ENCODE measurements at places on chromosomes 4 and X. TPM values are rescaled to one million over a fixed set of nuclear protein-coding genes. Genes with fewer than 3 reads are reported as not detected.

GRCh38 chr4:62208921-62209320 is 1008.8 kb downstream of the ADGRL3 start:
- no peak for DNase-seq
- H3K27me3 ChIP-seq: no peaks in the 10 kb centered on the region
- no peaks in the 10 kb centered on the region for H3K4me1 ChIP-seq
- H3K4me3 ChIP-seq: no peak overlapping the region

- DNase-seq: no peak
- H3K27ac ChIP-seq: no peak overlapping the region
- no peaks in the 10 kb centered on the region for H3K36me3 ChIP-seq
These were observed 115.0 kb upstream of the TEX13C start for GRCh38 chrX:125204681-125205132.

DNA sequence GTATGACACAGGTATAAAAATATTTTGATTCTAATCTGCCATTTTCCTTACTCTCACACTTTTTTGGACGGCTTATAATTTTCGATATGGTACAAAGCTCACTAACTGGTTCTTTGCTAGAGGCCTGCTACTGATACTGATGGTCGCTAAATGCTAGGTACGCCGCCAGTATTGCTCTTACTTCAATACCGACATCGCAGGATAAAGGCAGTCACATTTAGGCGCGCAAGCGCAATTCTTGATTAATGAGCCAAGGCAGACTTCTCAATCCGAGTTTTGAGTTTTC is 557 bp upstream of the USP38 start:
- H3K4me1 ChIP-seq: peaks cover 7% of the 10 kb centered on the region
- H3K4me3 ChIP-seq: peak overlapping the region; percentile 97
- DNase-seq: no peak

The PLAC1 gene
- not detected for total RNA-seq

DNA sequence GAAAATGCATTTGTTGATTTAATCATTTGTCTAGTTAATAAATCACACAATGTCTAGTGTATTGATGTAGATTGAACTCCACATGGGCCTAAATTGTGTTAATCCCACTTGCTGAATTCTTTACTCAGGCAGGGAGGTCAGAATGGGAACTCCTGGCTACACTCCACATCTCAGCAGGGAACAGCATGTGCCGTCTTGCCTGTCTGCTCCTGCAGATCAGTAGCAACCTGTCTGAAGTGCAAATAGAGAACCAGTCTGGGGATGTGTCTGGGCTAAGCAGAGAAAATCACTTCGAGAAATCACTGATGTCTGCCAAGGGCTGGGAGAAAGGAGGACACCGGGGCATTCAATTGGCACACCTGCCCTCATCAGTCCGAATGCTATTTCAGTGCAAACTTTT is 16.5 kb upstream of the MXRA5 start:
- H3K27me3 ChIP-seq: no peaks in the 10 kb centered on the region
- no peaks in the 10 kb centered on the region for H3K4me1 ChIP-seq
- DNase-seq: no peak
- no peak overlapping the region for H3K4me3 ChIP-seq
- no peaks in the 10 kb centered on the region for H3K36me3 ChIP-seq

The C4orf17 gene
- total RNA-seq: not detected

DNA sequence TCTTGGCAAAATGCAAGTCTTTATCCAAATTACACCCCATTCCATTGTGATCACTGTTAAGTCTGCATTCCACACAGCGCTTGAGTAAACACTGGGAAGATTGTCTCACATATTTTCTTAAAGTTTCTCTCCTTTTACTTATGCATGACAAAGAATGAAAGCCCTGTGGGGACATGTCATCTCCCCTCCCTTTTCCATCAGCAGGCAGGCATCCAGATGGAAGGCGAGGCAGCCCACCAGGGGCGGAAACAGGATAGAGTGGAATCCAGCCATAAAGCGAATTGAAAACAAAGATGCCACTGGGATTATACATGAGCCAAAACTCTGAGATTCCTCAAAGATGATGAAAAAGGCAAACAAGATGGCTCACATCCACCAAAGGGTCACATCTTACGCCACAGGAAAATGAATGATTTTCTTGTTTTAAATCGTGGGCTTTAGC is 78.2 kb downstream of the AFAP1 start:
- H3K27me3 ChIP-seq: no peaks in the 10 kb centered on the region
- peak overlapping the region; percentile 26 for H3K27ac ChIP-seq
- H3K4me1 ChIP-seq: peaks cover 5% of the 10 kb centered on the region
- peak; percentile 78 for DNase-seq
- no peak overlapping the region for H3K4me3 ChIP-seq

DNA sequence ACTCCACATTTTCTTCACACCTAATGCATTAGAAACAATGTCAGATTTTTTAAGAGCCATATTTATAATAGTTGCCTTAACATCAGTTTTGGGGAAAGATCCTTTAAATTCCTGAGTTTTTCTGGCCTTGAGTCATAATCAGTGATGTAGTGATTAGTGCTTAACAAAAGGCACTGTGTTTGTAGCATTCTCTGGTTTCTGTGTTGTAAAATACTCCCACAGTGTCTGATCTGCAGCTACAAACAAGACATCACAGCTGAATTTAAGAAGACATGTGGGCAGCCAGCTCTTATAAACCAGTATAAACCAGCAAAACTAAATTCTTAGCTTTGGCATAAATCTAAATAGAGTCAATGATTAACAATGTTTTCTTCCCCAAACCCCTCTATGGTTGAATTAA is 233.8 kb downstream of the FSTL5 start:
- H3K4me1 ChIP-seq: no peaks in the 10 kb centered on the region
- H3K27me3 ChIP-seq: no peaks in the 10 kb centered on the region
- H3K36me3 ChIP-seq: no peaks in the 10 kb centered on the region
- no peak overlapping the region for H3K27ac ChIP-seq
- DNase-seq: no peak

- no peak for DNase-seq
- no peak overlapping the region for H3K27ac ChIP-seq
- peaks cover 3% of the 10 kb centered on the region for H3K27me3 ChIP-seq
- H3K36me3 ChIP-seq: no peaks in the 10 kb centered on the region
- H3K4me1 ChIP-seq: peaks cover 4% of the 10 kb centered on the region
- H3K4me3 ChIP-seq: no peak overlapping the region
These were observed 84.6 kb downstream of the TSPAN5 start for GRCh38 chr4:98573791-98574190.

- H3K36me3 ChIP-seq: no peaks in the 10 kb centered on the region
- no peak for DNase-seq
- no peaks in the 10 kb centered on the region for H3K27me3 ChIP-seq
- no peak overlapping the region for H3K27ac ChIP-seq
- no peak overlapping the region for H3K4me3 ChIP-seq
These were observed 926.5 kb downstream of the PDHA2 start for GRCh38 chr4:96766359-96766758.

DNA sequence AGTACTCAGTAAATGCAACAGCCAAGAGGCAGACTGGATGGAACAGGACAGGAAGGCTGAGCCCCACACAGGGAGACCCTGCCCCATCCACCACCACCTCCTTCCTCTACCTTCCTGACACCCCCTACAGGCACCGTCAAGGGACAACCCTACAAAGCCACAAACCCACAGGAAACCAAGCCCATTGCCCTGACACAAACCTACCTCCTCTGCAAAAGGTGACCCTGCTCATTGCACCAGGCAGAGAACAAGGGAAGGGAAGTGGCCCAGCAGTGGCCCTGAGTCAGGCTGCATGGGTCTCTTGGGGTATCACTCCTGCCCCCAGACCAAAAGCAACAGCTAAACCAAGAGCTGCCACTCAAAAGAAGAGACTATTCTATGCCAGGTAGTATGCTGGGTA is 21.0 kb downstream of the JAKMIP1 start:
- DNase-seq: no peak
- no peak overlapping the region for H3K27ac ChIP-seq
- H3K4me1 ChIP-seq: peaks cover 14% of the 10 kb centered on the region

Measured in endodermal cell (in vitro differentiated cells).